ENCODE measurements at places on chromosomes 2 and 18.
A peak's percentile ranks its signal among the peaks of the same experiment; 100 is the strongest.

GRCh38 chr2:74498500-74499266 lies 720 bp downstream of the LBX2 start:
- no peak for DNase-seq

DNA sequence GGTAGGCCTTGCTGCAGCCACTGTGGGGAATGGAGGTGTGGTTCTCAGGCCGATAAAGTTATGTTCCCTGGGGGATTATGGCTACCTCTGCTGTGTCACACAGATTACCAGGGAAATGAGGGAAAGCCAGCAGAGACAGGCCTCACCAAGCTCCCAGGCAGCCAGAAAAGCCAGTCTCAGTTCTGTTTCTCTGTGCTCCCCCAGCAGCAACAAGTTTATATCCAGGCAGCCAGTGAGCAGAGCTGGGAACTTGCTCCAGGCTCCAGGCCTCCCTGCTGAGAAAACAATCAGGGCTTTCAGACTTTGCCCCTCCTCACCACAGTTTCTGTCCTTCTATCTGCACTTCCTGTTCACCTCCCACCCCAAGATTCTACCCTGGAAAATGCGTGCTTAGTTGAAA lies 596.6 kb upstream of the GYPC start:
- no peak for DNase-seq

DNA sequence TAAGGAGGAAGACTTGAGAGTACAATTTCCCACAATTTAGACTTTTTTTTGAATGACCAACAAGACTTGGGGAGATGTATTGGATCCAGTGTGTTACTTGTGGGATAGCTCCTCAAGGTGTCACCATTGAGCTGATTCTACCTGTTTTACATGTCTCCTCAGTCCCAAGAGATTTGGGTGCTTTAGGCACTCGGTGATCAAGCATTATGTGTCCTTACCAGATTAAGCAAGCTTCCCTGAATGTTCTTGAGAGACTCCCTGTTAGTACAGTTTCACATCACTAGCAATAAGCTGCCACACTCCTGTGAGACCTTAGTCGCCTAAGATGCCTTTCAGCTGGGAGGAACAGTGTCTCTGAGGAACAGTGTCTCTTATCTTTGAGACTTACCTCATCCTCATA lies 384.3 kb upstream of the SYT4 start:
- DNase-seq = peak; percentile 2

GRCh38 chr2:43114210-43114609 lies 112.2 kb downstream of the ZFP36L2 start:
- DNase-seq = no peak

GRCh38 chr2:104040771-104041170 lies 813.1 kb upstream of the POU3F3 start:
- DNase-seq = no peak

GRCh38 chr2:227462462-227462951 lies 9.4 kb upstream of the AGFG1 start:
- DNase-seq = no peak

- no peak for DNase-seq
These were observed 155.1 kb downstream of the WDSUB1 start for GRCh38 chr2:159131267-159131913.

GRCh38 chr18:55123361-55123760 lies 164.1 kb upstream of the CCDC68 start:
- DNase-seq = no peak

GRCh38 chr2:134783912-134784311 lies 54.5 kb upstream of the ACMSD start:
- no peak for DNase-seq

GRCh38 chr2:160045703-160046210 lies 16.7 kb downstream of the PLA2R1 start:
- DNase-seq = no peak

DNA sequence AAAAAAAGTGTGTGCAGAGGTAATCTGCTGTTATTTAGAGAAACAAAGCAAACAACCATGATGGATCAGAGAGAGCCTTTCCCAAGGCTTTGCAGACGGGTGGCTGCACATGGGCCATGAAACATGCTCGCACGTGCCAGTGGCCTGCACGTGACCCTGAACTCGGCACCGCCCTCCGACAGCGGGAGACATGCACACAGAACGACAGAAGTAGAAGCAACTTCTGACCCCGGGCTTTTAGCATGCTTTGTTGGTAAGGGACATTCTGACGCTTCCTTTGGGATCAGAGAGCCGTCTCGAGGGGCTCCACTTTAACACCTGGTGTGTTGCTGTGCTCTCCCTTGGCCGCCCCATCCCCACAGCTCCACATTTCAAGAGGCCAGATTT lies 112.5 kb downstream of the KCNF1 start:
- peak; percentile 35 for DNase-seq

- DNase-seq = no peak
These were observed 42.3 kb upstream of the LPIN2 start for GRCh38 chr18:3055186-3055728.

DNA sequence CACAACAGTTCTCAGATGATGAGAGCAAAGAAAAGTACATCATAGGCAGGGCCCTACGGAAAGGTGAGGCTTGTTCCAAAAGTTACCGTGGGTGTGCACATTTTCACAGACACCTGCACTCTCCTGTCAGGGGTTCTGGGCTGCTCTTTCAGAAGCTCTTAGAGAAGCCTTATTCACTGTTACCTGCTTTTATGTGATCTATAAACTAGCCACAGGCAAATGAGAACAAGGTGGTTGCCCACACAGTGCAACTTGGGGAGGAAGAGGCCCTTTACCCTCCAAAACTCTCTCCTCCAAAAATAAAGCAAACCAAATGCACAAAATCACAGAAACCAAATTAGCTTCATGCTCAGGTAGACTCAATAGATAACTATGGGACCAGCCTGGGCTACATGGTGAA lies 11.1 kb upstream of the CUL3 start:
- no peak for DNase-seq

DNA sequence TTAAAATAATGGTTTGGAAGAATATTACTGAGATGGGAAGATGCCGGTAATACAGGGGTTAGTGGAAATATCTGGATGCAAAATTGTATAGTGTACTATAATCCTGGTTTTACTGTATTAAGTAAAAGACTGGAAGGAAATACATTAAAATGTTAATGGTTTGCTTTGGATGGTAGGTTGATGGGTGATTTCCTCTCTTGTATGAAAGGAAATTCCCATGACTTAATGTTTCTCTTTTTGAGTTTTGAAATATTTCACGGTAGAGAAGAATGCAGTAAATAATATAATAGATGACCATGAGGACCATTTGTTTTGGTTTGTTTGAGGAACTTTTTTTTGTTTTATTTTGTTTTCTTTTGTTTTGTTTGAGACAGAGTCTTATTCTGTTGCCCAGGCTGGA lies 8.2 kb downstream of the SPTBN1 start:
- DNase-seq = no peak

GRCh38 chr18:74862094-74862493 lies 264.4 kb downstream of the ZNF407 start:
- DNase-seq = no peak

DNA sequence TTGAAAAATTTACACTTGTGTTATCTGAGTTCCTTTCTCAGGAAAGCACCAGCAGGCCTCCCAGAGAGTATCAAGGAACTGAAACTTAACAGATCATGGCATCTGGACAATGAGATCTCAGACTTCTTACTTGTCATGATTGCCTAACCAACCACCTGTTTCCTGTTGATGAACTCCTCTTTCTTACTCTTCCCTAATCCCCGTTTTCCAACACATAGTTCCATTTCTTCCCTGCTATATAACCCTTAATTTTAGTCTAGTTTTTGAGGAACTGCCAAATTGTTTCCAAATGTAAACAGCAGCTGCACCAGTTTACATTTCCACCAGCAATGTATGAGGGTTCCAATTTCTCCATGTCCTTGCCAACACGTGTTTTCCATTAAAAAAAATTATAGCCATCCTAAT lies 6.1 kb upstream of the FAM171B start:
- DNase-seq = no peak

- DNase-seq = no peak
These were observed 417.5 kb downstream of the NUP35 start for GRCh38 chr2:183541766-183542165.

- DNase-seq = no peak
These were observed 128.5 kb downstream of the RAPGEF4 start for GRCh38 chr2:172864182-172864581.

- peak; percentile 64 for DNase-seq
These were observed 492 bp downstream of the KIF5C start for GRCh38 chr2:148875387-148876051.

- DNase-seq = no peak
These were observed 98.1 kb upstream of the ZFP36L2 start for GRCh38 chr2:43324259-43325106.

- DNase-seq = peak; percentile 24
These were observed 77.2 kb downstream of the TLK1 start for GRCh38 chr2:171083451-171083850.

GRCh38 chr2:169716238-169716886 lies 17.3 kb upstream of the KLHL23 start:
- peak; percentile 29 for DNase-seq

GRCh38 chr2:121776885-121777698 lies 21.6 kb downstream of the TSN start:
- no peak for DNase-seq

DNA sequence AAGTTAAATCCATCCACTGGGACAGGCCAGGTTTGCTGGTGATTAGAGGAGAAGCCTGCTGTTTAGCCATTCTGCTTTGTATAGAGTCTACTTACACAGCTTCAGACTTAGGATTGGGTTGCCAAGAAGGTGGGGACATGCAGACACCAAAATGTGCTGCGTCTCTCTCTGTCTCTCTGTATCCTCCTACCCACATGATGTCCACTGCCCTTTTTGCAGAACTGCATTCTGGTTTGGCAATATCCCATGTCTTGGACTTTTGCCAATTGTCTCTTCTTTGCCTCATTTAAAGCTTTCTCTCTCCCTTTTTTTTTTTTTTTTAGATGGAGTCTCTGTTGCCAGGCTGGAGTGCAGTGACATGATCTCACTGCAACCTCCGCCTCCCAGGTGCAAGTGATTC lies 261.1 kb upstream of the FN1 start:
- no peak for DNase-seq

GRCh38 chr2:70132244-70133126 lies 45.2 kb downstream of the PCBP1 start:
- peak; percentile 48 for DNase-seq

- DNase-seq = no peak
These were observed 333.8 kb downstream of the ALK start for GRCh38 chr2:29587402-29588190.

GRCh38 chr2:20633794-20634506 lies 16.9 kb downstream of the HS1BP3 start:
- DNase-seq = peak; percentile 36

Data from NCI-H774 (cell line).